ENCODE measurements at places on chromosomes 12 and 14. TPM values are rescaled to one million over a fixed set of nuclear protein-coding genes. Genes with fewer than 3 reads are reported as not detected.

- no peak for DNase-seq
These were observed 315.9 kb downstream of the NRXN3 start for GRCh38 chr14:78486081-78486480.

- DNase-seq: no peak
These were observed 96.2 kb upstream of the NAP1L1 start for GRCh38 chr12:76180401-76181277.

GRCh38 chr14:32825058-32825457, 113.6 kb upstream of the NPAS3 start:
- DNase-seq: no peak

Gene CLEC4D
- total RNA-seq: 0.41 TPM

DNA sequence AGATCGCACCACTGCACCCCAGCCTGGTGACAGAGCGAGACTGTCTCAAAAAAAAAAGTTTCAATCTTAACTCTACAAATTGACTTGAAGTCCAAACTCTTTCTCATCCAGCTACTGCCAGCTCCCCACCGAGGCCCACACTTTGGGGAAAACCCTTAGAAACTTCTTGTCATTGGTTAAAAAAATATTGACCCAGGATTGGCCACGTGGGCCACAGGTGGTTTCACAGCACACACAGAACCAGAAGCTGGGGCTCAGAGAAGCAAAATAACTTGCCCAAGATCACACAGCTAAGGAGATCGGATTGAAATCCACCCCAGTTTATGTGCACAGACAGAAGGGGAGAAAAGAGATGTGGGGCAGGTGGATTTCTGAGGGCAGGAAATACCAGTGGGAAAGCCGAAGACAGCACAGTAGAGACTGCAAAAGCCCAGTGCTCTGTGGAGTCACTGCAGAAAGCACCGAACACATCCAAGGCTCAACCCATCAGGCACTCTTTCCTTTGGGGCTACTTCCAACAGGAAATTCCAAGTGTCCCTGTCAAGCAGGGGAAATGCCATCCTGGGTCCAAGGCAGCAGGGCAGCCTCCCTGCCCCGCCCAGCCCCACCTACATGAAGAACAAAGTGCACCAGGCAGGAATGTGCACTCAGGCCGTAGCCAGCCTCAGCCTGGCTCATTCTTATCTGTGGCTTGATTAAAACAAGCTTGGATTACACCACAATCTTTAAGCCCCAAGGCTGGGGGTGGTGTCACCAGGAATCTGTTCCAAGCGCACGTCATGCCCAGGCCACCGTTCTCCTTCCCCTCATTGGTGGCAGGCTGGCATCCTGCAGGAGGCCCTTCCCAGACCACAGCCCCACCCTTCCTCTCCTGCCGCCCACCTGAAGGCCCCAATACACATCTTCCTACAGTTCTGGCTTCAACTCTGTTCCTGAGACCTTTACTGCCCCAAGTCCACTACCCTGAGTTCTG, 72.5 kb downstream of the ITPK1 start:
- peak; percentile 92 for DNase-seq

GRCh38 chr14:66610154-66610563, 102.2 kb downstream of the GPHN start:
- no peak for DNase-seq

DNA sequence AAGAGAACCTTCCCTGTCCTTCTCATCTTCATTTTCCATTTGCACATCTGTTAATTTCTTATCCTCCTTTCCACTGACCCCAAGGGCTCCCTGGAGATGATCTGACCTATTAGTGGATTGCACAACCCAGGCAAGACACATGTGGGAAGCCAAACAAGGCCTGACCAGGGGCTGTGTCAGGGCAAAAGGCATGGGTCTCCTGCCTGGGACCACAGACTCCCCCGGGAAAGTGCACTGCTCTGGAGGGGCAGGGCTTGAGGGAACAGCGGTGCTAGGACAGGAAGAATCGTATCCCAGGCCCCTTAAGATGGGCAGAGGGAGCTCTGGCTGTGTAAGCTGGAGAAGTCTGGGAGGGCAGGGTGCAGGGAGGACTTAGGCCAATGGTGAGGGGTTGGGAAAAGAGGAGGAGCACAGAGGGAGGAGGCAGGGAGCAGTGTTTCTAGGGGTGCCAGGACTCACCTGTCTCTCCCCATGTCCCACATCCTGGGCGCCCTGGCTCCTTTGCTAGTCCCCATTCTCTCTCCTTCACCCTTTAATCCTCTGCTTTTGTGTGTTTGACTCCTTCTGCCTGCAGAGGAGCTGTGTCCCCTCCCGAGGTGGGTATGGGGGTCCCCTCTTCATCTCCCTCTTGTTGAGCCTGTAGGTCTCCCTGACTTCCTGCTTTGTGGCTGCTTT, 25.3 kb downstream of the PLEKHG3 start:
- no peak for DNase-seq

Gene HOXC10
- total RNA-seq: not detected

DNA sequence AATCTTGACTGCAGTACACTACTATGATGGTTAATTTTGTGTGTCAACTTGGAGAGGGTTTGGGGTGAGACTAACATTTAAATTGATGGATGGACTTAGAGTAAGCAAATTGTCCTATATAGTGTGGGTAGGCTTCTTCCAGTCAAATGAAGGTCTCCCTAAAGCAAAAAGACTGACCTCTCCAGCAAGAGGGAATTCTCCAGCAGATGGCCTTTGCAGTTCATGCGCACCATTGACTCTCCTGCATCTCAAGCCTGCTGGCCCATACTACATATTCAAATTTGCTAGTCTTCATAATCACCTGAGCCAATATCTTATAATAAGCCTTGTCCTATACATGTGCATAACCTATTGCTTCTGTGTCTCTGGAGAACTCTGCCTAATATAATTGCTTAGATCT, 260.2 kb downstream of the RERGL start:
- DNase-seq: no peak

DNA sequence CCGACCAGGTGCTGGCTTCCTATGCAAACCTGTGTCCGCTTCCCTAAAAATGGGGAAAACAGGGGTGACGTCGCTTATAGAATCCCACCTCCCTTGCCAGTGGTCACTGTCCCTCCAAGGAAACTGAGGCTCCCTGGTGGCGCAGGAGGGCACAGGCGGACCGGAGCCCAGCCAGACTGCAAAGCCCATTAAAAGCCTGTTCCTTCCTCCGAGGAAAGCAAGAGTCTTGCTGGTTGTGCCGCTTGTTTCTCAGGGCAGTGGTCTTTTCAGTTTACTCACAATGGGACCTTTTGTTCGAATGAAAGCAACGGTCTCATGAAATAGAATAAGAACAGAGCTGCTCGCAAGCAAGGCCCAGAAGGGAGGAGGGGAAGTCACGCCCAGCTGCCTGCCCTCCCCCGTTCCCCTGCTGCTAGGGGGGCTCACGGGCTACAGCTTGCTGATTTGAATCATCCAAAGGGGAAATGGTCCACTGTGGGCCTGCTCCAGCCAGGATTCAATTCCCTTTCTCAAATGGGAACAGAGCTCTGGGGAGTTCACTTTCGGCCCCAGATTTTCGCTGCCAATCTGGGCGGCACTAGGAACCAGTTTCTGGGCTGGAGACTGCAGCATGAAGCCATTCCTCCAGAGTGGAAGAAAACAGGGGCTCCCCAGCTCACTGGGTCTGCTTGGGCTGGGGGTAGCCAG, 4.6 kb upstream of the SELPLG start:
- no peak for DNase-seq

DNA sequence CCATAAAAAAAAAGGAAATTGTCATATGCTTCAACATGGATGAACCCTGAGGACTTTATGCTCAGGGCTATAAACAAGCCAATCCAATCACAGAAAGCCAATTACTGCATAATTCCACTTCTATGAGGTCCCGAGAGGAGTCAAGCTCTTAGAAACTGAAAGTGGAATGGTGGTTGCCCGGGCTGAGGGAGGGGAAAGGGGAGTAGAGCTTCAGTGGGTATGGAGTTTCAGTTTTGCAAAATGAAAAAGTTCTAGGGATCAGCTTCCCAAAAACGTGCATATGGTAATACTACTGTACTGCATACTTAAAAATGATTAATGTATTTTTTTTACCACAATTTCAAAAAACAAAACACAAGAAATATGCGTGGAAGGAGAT, 52.0 kb downstream of the RNF34 start:
- no peak for DNase-seq

GRCh38 chr12:64756376-64756775, 2.8 kb downstream of the GNS start:
- DNase-seq: no peak

DNA sequence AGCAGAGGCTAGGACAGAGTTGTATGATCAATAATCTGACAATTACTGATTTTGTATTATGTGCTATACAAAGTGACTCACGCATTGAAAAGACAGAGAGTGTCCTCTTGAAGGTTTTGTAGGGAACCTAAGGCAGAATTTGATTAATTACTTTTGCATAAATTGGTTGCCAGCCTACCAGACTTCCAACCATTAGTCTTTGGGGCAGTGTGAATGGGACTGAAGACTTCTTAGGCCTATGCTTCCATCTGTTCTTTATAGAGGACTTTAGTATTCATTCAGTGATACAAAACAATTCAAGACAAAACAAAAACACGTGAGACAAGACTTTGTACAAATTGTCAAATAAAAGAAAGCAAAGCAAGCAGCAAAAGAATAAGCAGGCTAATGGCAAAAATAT, 46.5 kb downstream of the ATL1 start:
- no peak for DNase-seq

DNA sequence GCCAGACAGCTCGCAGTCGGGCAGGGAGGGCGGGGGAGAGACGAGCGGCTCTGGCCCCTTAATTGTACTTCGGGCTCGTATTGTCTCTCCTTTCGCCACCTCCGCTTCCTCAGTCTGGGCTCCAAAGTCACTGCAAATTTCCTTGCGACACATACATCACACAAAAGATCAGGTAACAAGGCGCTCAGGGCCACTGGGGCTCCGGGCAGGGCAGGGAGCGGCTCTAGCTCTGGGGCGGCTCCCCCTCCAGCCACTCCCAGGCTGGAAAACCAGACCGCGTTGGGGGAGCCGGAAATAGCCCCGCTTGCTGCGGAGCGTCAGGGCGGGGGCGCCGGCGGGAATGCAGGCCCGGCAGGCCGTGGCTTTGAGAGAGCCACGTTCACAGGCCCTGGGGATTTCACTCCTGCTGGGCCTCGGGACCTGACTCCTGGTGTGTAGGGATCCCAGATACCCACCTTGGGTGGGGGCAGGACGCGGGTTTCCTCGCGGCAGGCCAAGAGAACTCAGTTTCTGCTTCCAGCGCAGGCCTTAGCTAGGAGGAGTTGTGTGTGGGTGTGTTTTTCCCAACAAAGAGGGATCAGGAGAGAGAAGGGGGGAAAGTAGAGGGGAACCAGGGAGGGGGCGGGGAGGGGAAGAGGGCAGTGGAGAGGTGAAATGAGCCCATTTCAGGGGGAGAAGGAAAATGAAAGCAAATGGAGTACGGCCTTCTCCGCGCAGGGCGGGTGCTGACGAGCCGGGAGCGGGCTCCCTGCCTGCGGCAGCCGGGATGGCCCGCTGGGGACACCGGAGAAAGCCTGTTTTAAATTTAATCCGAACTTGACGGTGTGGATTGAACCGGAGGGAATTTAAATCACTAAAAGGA, 4.4 kb upstream of the HOXC9 start:
- DNase-seq: peak; percentile 51

Gene SERPINA5
- total RNA-seq: not detected

GRCh38 chr12:25615119-25615518, 62.0 kb upstream of the LMNTD1 start:
- DNase-seq: no peak

Gene FCF1
- 43.0 TPM for total RNA-seq

DNA sequence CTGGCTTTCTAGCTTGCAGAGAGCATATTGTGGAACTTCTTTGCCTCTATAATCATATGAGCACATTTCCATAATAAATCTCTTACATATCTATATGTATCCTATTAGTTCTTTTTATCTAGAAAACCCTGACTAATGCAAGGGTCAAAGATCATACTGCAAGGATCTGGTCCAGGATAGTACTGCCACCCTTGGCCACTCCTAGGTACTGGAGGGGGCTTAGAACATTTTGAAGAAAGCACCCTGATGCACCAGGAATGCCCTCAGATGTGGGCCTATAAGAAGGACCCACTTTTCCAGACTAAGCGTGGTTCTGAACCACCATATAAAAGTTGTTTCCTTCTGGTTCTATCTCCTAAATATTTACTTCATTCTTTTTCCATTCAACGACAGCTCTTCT, 14.6 kb downstream of the ATXN7L3B start:
- DNase-seq: no peak

Gene CLEC14A
- total RNA-seq: 9.1 TPM

GRCh38 chr12:52684431-52684830, 4.2 kb upstream of the KRT1 start:
- DNase-seq: no peak

- DNase-seq: no peak
These were observed 197.5 kb upstream of the TMEM132C start for GRCh38 chr12:128069359-128069997.

- peak; percentile 67 for DNase-seq
These were observed 694 bp upstream of the PTGES3 start for GRCh38 chr12:56688846-56689109.

Gene RNASE3
- total RNA-seq: not detected

DNA sequence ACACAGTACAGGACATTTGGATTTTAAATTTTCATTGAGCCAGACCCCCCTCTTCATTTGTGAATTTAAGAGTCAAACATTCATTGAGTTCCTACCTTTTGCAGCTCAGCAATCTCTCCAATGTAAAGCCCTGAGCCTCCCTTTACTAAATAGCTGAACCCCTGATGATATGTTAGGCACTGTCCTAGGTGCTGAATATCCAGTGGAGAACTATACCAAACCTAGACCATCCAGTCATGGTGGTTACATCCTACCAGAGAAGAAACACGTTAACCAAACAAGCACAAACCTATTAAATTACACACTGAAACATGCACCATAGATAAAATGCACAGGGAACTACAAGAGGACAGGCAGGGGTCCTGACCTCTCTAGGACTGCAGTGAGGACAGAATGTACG, 1585.3 kb upstream of the TMEM132C start:
- DNase-seq: no peak

Gene TDRD9
- total RNA-seq: 0.39 TPM

Gene DBX2
- total RNA-seq: not detected

- no peak for DNase-seq
These were observed 104.9 kb downstream of the GPR135 start for GRCh38 chr14:59360233-59360632.

Gene P2RX2
- 0.32 TPM for total RNA-seq

DNA sequence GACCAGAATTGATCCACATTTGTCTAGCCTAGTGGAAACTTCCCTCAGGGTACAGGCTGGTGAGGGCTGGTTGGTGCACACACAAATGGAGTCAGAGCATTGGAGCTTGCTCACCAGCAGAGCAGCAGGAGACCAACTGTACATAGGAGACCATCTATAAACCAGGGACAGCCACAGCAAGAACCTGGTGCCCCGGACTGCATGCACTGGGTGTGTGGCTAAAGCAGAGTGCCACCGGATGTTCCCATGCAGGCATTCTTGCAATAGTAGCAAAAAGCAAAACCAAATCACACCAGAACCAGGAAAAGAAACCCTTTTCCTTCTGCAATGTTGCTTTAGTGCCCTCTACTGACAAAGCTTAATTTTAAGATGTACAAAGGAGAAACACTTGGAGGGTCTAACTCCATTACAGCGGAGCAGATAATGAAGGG, 136.4 kb downstream of the MDGA2 start:
- DNase-seq: no peak

GRCh38 chr14:53019406-53019805, 68.6 kb upstream of the FERMT2 start:
- DNase-seq: no peak

Gene RNASE7
- total RNA-seq: not detected

- DNase-seq: no peak
These were observed 93.2 kb downstream of the BORCS5 start for GRCh38 chr12:12450043-12450471.

- no peak for DNase-seq
These were observed 88.3 kb downstream of the LRRK2 start for GRCh38 chr12:40312982-40313576.

Gene AJUBA
- 2.3 TPM for total RNA-seq
